Brain (organoid and tissue), 16 donors: ENCODE measurements at places on chromosomes 3 and 15. TPM values are rescaled to one million over a fixed set of nuclear protein-coding genes. Genes with fewer than 3 reads are reported as not detected.

The ATP10A gene
- 2.7 TPM for polyA plus RNA-seq

The TM4SF1 gene
- polyA plus RNA-seq: 41.2 TPM

The LINGO1 gene
- 40.6 TPM for polyA plus RNA-seq

The GRM7 gene
- polyA plus RNA-seq: 0.93 TPM

The ABHD17C gene
- 8.5 TPM for polyA plus RNA-seq

The CATSPER2 gene
- 2.3 TPM for polyA plus RNA-seq

The SEMA3B gene
- 60.5 TPM for polyA plus RNA-seq

The SERPINI2 gene
- not detected for polyA plus RNA-seq

The VPS8 gene
- 18.3 TPM for polyA plus RNA-seq

The ATP13A5 gene
- polyA plus RNA-seq: not detected

The COL7A1 gene
- 1.5 TPM for polyA plus RNA-seq

The PYGO1 gene
- polyA plus RNA-seq: 0.95 TPM

The GASK1A gene
- polyA plus RNA-seq: 1.9 TPM

The GOLGA8S gene
- not detected for polyA plus RNA-seq

The TMCO5A gene
- not detected for polyA plus RNA-seq

The NEO1 gene
- polyA plus RNA-seq: 64.2 TPM

The EOMES gene
- polyA plus RNA-seq: not detected

The EBLN2 gene
- polyA plus RNA-seq: not detected

The TGM4 gene
- not detected for polyA plus RNA-seq

The RSRC1 gene
- 26.7 TPM for polyA plus RNA-seq
